Activated T-cell treated with anti-CD3 and anti-CD28 coated beads for 4 hours (primary cell): ENCODE measurements at places on chromosomes 11 and 22.

- DNase-seq: no peak
Measured at GRCh38 chr11:61149624-61150615, 11.3 kb downstream of the VPS37C start.

- DNase-seq: peak; percentile 37
Measured at GRCh38 chr22:38871360-38872171, 450 bp downstream of the CBX6 start.

- no peak for DNase-seq
Measured at GRCh38 chr22:26442086-26442756, 13.2 kb downstream of the ASPHD2 start.

DNA sequence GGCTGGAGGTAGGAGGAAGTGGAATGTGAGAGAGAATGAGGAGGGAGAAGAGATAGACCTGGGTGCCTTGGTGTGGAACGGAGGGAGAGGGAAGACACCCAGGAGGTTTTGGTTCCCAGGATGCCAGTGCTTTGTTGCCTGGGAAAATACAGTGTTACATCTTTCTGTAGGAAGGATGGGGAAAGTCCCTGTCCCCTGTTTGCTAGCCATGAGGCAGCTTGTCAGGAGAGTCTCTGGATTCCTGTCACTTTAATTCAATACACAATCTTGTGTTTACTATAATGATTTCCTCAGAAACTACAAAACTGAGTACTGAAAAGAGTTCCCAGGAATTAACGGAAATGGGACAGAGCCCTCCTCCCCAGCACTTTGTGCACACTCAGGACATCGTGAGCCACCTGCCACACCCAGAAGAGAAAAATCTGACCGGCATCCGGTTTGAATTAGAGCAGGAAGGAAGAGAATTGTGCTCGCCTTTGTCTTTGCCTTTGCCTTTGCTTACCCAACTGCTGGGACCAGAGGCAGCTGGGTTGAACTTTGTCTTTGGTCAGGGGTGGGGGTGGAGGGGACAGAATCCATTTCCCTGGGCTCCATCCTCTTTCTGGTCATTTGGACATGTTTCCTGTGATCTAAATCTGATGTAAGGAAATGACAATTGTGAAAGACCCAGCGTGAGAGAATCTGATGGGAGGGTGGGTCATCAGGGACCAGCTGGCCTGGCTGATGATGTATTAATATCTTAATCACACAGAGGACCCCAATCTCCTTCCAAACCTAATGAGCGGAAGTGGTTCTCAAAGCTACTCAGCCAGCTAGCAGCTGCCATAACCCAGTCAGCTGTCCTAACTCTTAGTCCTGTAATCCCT, 1.3 kb upstream of the LIMK2 start:
- no peak for DNase-seq

GRCh38 chr11:133065847-133066485, 466.3 kb downstream of the OPCML start:
- no peak for DNase-seq

DNA sequence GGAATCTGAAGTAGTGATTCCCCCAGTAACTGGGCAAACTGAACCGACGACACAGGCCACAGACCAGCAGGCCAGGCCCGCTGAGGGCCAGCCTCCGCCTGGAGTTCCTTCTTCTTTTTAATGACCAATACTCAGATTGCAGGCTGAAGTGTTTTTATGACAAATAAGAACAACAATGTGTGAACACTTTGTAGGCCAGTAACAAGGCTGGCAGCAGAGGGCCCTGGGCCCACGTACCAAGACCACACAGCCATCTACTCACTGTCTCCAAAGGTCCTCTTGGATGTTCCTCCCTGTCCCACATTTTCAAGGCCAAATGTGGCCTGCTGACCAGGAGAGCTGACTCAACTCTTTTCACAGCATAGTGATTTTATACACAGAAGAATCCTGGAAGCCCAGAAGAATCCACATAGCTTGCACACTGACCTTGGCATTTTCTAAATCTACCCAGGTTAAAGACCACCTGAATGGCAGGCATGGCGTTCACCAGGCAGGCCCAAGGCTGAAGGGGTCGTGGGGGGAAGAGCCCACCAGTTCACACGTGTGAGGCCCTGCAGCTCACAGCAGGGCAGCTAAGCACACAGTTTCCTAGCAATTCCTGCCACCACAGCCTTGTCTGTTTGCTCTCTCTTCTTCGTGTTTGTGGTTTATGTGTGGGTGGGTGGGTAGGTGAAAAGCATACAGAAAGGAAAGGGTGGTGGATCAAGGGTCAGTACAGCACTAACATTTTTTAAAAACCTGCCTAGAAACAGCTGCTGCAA, 13.3 kb downstream of the SMCO4 start:
- no peak for DNase-seq

DNA sequence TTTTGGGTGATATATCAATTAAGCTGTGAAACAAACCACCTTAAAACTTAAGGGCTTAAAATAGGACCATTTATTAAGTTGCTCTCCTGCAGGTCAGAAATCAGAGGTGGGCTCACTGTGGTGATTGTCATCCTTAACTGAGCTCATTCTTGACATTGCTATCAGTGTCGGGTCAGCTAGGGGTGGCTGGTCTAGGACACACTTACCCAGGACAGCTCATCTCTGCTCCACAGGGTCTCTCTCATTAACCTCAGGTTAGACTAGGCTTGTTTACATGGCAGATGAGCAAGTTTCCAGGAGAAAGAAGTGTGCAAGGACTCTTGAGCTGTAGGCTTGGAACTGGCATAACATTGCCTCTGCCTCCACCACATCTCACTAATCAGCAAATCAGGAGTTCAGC, 601.0 kb upstream of the RAG2 start:
- DNase-seq: no peak

DNA sequence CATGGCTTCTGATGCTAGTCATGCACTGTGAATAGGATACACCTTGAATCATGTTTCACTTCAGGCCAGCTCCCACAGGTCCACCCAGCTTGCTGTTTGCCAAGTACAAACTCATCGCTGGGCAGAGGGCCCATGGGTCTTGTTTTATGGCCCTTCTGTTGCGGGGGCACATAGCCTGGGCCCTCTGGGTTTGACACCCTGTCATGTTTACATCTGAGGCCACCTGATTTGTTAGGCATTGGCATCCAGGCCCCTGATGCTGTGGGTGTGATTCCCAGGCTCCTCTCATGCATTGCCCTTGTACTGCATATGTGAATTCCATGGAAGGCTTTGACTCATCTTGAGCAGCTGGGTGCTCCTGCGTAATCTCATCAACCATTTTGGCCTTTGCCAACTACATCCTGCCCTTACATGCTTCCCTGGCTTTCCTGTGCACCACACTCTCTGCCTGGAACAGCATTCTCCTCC, 32.6 kb downstream of the PPFIBP2 start:
- DNase-seq: no peak

DNA sequence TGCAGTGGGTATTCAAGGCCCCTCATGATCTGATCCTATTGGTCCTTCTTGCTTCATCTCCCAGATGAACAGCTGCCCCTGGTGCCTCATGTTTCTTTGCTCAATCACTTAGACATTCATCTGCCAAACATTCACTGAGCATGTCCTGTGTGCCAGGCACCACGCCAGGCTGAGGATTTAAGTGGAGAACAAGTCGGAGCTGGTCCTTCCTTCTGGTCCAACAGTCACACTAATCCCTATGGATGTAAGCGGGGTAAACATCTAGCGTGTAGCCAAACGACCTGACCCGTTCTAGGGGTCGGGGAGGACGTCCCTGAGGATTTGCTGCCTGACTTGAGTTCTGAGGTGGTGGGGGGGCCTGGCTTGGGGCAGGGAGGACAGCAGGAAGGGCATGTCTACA, 21.9 kb downstream of the ZMAT5 start:
- DNase-seq: no peak

GRCh38 chr11:122285070-122285988, 169.3 kb upstream of the BLID start:
- no peak for DNase-seq

GRCh38 chr11:131279654-131280384, 90.6 kb upstream of the NTM start:
- DNase-seq: no peak

- no peak for DNase-seq
Measured at GRCh38 chr22:25023879-25024278, 71.4 kb downstream of the KIAA1671 start.

- DNase-seq: peak; percentile 53
Measured at GRCh38 chr11:64448599-64449380, 89.8 kb downstream of the RPS6KA4 start.

DNA sequence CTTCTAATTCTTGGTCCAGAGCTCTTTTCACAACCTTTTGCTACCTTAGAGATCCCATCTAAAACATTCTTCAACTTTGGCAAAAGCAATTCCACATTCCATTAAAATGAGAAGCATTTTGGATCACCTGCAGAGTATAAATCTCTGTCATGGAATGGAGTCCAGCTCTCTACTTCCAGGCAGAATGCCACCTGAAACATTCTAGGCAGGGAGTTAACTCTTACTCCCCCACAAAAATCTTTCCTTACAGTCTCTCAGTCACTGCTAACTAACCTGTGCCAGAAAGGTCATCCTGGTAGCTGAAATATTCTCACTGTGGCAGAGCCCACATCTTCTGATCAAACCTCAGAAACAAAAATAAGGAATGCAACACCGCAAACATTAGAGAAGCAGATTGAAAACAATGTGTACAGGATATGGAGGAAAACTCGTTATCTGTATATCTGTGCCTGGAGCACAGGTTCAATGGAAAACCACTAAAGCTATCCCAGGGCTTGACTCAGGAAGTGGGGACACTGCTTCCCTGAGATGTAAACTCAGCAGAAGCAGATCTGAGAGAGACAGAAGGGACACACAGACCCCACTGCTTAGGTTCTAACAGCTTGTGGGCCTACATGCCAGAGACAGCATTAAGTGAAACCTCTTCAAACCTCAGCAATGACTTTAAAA, 78.9 kb downstream of the KCNC1 start:
- no peak for DNase-seq

GRCh38 chr11:67356864-67357561, 3.7 kb upstream of the POLD4 start:
- DNase-seq: peak; percentile 54

- DNase-seq: no peak
Measured at GRCh38 chr11:127454856-127455255, 454.3 kb upstream of the KIRREL3 start.

GRCh38 chr11:82949352-82949751, 47.8 kb downstream of the DDIAS start:
- no peak for DNase-seq

- peak; percentile 28 for DNase-seq
Measured at GRCh38 chr11:63906585-63906984, 10.4 kb downstream of the RCOR2 start.

DNA sequence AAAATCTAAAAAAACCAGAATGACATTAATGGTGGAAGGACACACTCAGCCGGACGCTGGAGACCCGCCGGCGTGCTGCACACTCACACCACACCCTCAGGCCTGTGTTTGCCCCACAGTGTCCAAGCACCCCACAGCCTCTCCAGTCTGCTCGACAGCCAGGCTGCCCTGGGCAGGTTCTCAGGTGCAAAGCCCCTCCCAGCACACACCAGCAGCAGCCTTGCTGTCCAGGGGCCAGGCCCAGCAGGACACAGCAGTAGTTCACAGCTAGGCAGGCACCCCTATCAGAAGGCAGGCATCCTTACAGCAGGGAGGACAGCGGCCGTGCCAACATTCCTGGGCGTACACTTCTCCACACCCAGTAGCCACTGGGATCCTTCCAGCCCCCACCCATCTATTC, 1.7 kb upstream of the SLC25A1 start:
- no peak for DNase-seq

DNA sequence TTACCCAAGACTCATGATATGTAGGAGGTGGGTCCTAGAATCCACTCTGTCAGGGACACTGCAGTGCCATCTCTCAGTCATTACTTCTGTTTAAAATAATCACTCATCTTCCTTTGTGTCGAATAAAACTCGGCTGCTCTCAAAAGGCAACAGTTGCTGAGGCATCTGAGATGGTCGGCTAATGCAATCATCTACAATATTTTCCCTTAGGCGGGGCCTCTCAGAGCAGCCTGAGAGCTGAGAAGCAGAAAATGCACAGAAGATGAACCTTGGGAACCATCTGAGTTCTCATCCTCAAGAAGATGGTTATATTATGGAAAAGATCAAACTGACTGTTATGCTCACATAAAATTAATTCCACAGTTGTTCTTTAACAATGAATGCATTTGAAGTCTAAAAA, 1518.2 kb upstream of the TENM4 start:
- DNase-seq: no peak

GRCh38 chr11:17714356-17714854, 5.0 kb upstream of the MYOD1 start:
- DNase-seq: no peak

- DNase-seq: no peak
Measured at GRCh38 chr22:49664891-49665290, 162.8 kb downstream of the BRD1 start.

- DNase-seq: no peak
Measured at GRCh38 chr11:74446532-74446938, 20.8 kb downstream of the KCNE3 start.

GRCh38 chr11:58845386-58845785, 882 bp upstream of the GLYATL2 start:
- no peak for DNase-seq

DNA sequence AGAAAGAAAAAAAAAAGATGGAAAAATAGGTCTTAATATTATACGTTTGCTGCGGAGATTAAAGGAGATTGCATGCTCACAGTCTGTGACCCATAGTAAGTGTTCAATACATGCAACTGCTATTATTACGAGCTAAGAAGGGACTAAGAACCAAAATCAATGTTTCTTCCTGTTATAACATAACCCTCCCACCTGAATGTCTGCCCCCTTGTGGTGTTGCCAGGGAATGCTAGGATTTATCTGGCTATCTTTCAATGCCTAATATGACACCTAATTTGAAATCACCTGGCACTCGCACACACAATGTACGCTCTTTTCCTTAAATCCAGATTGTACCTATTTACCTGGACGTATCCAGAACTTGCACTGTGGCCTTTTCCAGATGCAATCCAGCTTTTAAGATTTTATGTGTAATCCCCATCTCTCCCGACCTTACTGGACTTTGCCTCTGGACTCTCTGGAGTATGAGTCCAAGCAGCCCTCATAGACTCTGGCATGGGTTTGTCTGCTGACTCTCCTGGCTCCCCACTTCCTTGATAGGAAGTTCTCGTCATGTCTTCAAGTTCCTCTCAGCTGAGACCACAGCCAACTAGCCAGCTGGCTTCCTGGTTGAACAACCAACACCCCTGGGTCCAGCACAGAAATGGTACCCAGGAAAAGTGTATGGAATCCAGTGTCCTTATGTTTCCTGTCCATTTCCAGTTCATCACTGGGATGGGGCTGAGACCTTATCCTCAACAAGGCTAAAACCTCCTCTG, 151.5 kb downstream of the CCDC34 start:
- no peak for DNase-seq

GRCh38 chr11:42812361-42812760, 499.4 kb upstream of the API5 start:
- DNase-seq: no peak
